ENCODE measurements at places on chromosomes 1 and 21.

- no peak for DNase-seq
Observed at GRCh38 chr1:23290836-23291565, 53.1 kb downstream of the HNRNPR start.

DNA sequence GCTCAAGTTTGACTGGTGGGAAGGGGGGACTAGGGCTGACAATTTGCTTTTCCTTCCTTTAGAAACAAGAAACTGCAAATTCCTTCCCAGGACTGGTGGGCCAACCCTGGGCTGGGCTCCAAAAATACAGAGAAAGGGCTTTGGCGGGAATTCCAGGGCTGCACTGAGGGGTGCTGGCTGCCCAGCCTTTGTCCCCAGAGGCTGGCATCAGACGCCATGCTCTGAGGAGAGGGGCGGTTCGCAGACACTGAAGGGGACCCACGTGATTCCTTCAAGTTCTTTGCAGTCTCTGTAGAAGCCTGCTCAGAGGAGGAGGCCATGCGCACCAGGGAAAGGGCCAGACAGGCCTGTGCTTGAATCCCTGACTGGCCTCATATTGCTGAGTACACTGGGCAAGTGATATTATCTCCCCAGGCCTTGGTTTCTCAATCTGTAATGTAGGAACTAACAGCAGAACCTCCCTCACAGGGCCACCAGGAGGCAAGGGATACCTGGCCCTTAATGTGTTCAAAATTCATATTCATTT, 119.5 kb downstream of the EPHB2 start:
- no peak for DNase-seq

DNA sequence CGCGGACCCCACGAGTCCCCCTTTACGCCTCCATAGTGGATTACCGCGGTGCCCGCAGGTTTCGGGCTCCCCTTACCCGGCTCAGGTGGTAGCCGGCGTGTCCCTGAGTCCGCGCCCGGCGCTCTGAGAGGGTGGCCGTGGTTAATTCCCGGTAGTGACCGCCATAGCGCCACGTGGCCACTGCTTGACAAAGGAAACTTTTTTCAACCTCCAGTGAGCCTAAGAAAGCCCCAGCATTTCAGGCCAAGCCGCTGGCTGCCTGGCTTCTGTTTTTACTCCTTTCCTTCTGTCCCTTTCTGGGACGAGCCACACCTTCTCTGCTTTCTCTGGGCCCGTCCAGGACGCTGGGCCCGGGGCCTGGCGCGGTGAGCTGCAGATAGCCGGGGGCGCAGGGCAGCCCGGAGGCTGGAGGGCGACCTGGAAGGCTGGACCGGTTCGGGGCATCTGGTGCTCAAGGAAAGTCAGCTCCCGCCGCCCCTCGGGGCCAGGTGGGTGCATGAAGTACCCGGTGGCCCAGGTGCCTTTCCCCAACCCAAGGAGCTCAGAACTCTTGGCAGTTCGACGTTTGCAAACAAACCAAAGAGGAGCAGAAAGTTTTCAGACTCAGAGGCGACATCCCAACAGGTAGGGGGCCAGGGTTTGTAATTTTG, 540 bp upstream of the C1orf198 start:
- peak; percentile 35 for DNase-seq

GRCh38 chr21:45027241-45028196, 46.9 kb upstream of the ADARB1 start:
- DNase-seq, result no peak

DNA sequence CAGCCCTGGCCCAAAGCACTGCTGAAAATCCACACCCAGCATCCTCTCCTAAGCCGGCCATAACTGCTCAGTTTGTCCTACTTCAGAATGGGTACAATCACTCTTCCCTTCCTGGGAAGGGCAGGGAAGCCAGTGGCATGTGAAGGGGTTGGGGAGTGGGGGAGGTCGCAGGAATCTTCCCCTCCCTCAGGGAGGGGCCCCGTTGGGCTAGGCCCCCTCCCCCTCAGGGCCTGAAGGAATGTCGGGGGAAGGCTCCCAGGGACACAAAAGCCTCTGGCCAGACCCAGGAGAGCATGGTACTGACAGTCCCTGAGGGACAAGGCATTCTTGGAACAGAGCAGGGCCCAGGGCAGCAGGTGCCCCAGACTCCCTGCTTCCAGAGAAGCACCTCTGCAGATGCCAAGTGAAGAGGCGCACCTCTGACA, 1.2 kb downstream of the ELOVL1 start:
- no peak for DNase-seq

- DNase-seq, result no peak
Observed at GRCh38 chr1:63882048-63882704, 108.4 kb downstream of the ROR1 start.

GRCh38 chr1:153509729-153510354, 25.9 kb downstream of the S100A6 start:
- DNase-seq, result peak; percentile 82

- no peak for DNase-seq
Observed at GRCh38 chr1:209861242-209861641, 33.5 kb downstream of the UTP25 start.

DNA sequence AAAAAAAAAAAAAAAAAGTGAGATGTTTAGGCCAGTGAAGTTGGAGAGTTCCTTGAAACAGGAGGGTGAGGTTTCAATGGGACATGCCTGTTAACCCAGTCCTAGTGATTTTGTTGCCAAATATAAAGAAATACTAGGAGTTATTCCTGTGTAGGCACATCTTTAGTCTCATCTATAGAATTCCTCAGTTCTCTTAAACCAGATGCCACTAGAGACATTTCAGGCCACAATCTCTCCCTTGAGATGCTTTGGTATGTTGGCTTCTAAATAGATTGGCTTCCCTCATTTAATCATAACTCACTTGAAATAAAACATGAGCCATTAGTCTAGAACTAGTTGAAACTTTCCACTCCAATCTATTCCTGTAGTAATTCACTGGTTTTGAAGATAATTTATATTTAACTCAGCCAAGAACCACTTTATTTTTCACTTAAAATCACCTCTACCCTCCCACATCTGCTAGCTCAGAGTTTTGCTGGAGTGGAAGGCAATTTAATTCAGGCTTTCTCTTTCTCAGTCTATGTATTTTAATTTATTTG, 29.8 kb downstream of the GPR137B start:
- no peak for DNase-seq

- DNase-seq, result peak; percentile 77
Observed at GRCh38 chr1:156592910-156593660, 1.5 kb downstream of the NAXE start.

GRCh38 chr1:150321826-150322166, 463 bp downstream of the PRPF3 start:
- DNase-seq, result peak; percentile 57

GRCh38 chr1:17130138-17130635, 10.9 kb upstream of the PADI2 start:
- no peak for DNase-seq

- DNase-seq, result no peak
Observed at GRCh38 chr1:15171271-15171908, 17.8 kb downstream of the TMEM51 start.

DNA sequence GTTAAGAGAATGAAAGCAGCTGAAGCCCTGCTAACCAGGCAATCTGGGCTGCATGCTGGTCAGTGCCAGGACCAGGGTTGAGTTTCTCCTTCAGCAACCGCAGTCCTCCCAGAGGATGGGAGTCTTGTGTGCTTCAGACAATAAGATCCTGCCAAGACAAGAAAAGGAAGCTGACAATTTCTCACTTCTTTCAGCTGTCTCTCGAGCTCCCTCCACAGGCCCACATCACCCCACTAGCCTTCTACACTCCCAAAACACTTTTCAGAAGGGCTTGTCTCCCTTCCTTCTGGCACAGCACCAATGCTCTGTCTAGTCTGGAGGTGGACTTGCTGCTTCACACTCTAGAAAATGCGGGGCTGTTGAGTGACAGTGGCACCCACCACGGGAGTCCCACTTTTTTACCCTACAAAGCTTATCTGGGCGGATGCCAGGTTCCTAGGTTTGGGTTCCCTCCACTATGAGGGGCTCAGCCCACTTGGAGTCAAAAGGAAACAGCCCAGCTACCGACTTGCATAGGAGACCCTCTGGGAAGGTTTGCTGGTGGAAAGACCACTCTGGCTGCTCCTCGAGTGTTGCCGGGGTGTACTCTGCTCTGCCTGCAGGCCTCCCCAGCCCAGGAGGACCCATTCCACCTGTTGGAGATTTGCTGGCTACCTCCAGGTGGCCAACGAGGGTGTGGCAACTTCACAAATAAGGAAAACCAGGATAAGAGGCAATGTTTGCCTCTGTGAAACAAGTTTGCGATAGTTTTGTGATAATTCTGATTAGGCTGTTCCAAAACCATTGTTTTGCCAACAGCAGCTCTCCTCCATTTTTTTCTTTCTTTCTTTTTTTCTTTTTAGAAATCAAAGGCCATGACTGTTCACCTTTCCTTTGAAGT, 68.9 kb downstream of the TENT5C start:
- DNase-seq, result peak; percentile 43

DNA sequence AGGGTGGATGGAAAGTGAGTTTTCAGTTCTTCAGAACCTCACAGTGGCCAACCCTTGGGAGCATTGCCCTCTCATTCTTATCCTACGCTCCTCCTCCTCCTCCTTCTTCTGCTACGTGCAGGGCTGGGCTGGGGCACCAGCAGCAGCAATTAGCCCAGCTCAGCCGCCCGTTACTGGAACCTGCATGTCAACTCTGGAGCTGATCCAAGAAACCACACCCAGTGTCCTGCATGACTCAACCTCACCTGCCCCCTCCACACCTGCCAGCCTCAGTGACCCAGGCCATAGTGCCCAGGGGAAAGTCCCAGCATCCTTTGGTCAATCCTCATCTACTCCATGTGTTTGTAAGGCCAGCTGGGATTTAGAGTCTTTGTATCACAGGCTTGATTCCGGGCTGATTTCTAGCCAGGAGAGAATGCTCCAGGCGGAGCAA, 12.6 kb downstream of the ELF3 start:
- DNase-seq, result no peak

DNA sequence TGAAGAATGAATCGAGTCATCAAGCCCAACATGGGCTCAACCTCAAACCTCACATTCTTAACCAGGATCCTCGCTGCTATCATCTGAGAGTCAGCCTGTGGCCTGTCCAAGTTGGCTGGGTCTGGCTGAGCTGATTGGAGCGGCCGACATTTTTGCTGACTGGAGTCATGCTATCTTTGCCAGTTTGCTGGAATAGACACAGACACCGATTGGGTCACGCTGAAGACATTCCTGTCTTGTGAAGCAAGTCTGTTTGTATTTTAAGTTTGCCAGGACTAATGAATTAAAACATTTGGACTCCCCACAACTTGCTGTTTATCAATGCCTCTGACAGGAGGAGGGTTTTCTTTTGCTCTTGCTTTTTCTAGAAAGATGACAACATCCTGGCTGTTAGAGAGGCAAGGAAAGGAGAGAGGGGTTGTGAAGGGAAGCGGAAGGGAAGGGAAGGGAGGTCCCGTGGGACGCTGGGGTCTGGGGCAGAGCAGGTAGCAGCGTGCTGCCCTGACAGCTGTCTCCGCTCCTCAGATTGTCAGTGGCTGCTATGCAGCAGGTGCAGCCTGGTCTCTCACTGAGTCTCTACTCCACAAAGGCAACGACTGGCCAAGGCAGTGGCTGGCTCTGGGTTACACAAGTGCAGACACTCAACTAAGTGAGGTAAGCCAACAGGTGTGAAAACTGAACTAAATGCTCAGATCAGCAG, at the start of gene MAP3K7CL:
MAP3K7CL (plus strand) TSS at position 375 of the 700 bp plus-strand sequence. CDS start 2,701 bp downstream, outside the sequence.
- no peak for DNase-seq

DNA sequence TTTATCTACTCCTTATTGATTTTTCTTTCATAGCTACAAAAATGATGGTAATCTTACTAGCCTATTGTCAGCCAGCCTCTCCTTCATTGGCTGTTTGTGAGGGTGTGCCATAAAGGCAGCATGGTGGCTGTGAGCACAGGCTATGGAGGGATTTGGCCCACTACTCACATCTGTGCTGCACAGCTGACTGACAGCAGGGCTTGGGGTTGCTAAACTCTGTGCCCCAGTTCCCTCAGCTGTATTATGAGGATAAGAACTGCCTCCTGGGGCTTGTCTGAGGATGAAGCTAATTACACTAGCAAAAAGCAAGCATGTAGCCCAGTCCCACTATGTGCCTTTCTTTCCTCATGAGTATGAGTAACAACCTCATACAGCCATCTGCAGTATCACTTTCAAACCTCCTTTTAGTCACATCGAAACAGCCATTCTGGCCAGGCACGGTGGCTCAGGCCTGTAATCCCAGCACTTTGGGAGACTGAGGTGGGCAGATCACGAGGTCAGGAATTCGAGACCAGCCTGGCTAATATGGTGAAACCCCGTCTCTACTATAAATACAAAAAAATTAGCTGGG, 66.2 kb downstream of the COQ8A start:
- no peak for DNase-seq

DNA sequence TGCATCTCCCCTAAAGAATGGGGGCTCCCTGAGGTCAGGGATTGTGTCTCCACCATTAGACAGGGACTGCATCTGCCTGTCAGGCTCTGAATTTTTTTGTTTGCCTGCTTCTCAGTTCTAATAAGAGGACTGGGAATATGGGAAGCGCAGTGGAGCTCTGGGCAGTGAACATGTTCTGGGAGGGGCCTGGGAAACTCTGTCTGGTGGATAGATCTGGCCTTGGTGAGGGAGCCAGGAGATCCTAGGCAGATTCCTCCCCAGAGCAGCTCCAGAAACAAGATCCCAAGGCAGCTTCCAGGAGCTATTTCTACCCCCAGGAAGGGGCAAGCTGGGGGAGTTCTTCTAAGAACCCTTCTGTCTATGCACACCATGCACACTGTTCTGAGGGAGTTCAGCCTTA, 12.6 kb upstream of the MYOG start:
- DNase-seq, result no peak

DNA sequence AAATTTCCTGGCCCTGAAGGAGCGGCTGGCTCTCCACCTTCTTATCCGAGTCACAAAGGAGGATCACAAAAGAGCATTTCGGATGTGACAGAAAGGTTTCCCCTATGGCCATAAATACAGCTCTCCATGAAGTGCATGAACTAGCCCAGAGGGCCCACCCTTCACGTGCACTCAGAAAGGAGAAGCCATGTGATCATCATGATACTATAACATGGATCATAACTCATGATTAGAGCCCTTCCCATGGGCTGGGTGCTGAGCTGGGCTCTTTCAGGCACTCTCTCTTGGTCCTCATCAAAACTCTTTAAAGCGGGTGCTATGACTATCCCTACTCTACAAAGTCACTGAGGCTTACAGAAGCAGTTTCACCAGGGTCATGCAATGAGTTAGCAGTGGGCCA, 135.0 kb downstream of the PTPRU start:
- no peak for DNase-seq

- DNase-seq, result peak; percentile 75
Observed at GRCh38 chr1:46248122-46248920, 758 bp downstream of the RAD54L start.

GRCh38 chr21:27171707-27172106, 204.8 kb upstream of the ADAMTS5 start:
- DNase-seq, result no peak

GRCh38 chr1:228044961-228045360, 37.5 kb upstream of the ARF1 start:
- no peak for DNase-seq

- DNase-seq, result no peak
Observed at GRCh38 chr1:162302306-162303003, 74.2 kb downstream of the SPATA46 start.

GRCh38 chr21:46203203-46203600, 18.9 kb upstream of the SPATC1L start:
- no peak for DNase-seq

Data from NAMALWA (cell line).